ENCODE measurements at places on chromosomes 2 and 18. TPM values are rescaled to one million over a fixed set of nuclear protein-coding genes. Genes with fewer than 3 reads are reported as not detected.

The ACTG2 gene
- total RNA-seq: not detected

The FIGN gene
- total RNA-seq: 4.7 TPM

The AQP12A gene
- not detected for total RNA-seq

The CNTNAP5 gene
- not detected for total RNA-seq
